ENCODE measurements at places on chromosomes 16 and 17.

GRCh38 chr17:3885970-3886369 lies 6.9 kb downstream of the CAMKK1 start:
- DNase-seq: no peak

GRCh38 chr16:67540756-67541155 lies 12.1 kb downstream of the RIPOR1 start:
- DNase-seq: no peak

GRCh38 chr17:72760368-72760767 lies 332.1 kb downstream of the SLC39A11 start:
- DNase-seq: no peak

GRCh38 chr17:31008374-31009041 lies 37.7 kb downstream of the RNF135 start:
- no peak for DNase-seq

- DNase-seq: no peak
Measured at GRCh38 chr17:27289856-27290255, 4.1 kb upstream of the WSB1 start.

- DNase-seq: no peak
Measured at GRCh38 chr17:38967290-38967738, at the start of gene FBXO47. Gene FBXO47 (minus strand): TSS chr17:38967403. CDS start chr17:38963025, 4,378 bp downstream.
